ENCODE measurements at places on chromosomes 13 and 19.
A peak's percentile ranks its signal among the peaks of the same experiment; 100 is the strongest.

DNA sequence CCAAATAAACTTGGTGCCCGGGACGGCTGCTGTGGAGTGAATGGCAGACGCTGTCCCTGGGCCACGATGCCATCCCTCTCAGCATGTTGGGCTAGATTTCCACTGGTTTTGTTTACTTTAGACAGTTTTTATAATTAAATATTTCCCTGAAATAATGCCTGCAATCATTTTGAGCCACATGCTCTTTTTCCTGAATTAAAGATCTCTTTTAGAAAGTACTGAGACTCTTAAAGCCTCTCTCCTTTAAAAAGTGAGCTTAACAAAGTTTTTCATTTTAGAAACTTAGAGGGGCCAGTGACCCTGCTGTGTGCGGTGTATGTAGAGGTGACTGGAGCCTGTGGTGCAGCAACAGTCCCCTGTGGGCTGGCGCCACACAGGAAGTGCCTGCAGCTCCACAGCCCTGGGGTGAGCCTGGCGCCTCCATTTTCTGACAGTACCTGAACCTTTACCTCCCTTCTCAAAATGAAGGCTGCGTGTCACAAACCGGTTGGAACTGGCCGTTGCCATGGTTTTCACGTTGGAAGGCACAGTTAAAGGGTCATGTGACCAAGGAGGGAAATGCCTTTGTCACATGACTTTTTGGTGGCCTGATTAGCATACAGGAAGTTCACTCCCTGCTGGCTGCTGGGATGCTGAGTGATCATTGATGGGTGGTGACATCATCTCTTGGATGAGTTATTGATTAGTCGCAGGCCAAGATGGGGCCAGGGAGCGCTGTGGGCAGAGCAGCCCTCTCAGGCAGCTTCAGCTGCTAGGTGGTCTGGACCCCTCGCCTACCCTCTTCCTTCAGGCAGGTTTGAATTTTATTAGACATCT lies 26.3 kb downstream of the TSSK6 start:
- peak; percentile 93 for DNase-seq

- DNase-seq = peak; percentile 7
Observed at GRCh38 chr13:67238277-67238859, 8.2 kb upstream of the PCDH9 start.

- DNase-seq = no peak
Observed at GRCh38 chr13:44404261-44405132, 30.9 kb downstream of the SERP2 start.

DNA sequence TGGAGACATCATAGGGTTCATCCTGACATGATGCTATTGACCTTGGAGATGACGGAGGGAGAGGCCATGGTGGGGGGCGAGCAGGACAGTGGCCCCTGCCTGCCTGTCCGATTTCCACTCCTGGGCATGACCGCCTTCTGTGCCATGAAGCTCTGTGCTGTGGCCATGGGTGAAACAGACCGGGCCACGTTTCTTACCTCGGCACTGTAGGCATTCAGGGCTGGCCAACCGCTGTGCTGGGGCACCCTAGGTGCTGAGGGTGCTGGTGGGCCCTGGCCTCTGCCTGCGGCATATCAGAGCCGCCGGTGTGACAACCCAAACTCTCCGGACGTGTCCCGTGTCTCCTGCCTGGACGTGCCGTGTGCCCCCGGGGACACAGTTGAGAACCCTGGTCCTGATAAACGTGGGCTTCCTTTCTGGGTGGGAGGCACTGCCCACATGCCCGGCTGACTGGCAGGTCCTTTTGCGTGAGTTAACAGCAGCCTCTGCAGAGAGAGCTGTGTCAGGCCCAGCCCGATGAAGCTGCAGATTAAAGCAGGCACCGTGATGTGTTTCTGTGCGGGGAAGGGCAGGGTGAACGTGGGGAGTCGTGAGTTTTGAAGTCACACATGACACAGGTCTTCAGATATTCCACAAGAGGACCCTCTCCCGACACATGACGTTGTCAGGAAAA lies 46.5 kb downstream of the TMEM255B start:
- DNase-seq = no peak

GRCh38 chr19:5006201-5006600 lies 37.3 kb downstream of the KDM4B start:
- DNase-seq = no peak

DNA sequence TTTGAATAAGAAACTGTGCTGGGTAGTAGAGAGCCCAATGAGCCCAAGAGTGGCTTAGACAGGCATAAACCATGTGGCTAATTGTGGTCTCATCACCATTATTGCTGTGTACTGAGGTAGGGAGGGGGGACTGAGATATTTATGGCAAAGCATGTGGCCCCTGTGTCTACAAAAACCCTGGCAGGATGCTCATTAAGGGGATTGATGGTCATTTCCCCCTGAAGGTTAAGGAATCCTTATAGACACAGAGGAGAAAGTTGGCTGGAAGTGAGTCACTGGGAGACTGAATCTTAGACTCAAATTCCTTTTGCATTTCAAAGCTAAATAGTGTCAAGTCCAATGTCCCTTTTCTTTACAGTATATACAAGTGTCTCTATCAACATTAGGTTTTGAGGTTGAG lies 9.8 kb upstream of the DACT3 start:
- DNase-seq = no peak

DNA sequence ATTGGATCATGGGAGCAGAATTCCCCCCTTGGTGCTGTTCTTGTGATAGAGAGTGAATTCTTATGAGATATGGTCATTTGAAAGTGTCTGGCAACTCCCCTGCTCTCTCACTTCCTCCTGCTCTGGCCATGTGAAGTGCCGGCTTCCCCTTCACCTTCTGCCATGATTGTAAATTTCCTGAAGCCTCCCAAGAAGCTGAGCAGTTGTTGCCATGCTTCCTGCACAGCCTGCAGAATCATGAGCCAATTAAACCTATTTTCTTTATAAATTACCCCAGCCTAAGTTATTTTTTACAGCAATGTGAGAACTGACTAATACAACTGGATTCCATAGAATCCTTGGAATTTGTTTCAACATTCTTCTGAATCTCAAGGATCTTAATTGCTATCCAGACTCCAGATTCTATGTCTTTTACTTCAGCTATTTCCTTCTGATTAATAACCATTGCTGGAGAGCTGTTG lies 328.1 kb downstream of the SLITRK5 start:
- DNase-seq = no peak

GRCh38 chr13:99258210-99258860 lies at the start of gene GPR18:
TSS of gene GPR18 (minus strand) at chr13:99258379. CDS start at chr13:99255872, 2,507 bp downstream.
- DNase-seq = no peak

DNA sequence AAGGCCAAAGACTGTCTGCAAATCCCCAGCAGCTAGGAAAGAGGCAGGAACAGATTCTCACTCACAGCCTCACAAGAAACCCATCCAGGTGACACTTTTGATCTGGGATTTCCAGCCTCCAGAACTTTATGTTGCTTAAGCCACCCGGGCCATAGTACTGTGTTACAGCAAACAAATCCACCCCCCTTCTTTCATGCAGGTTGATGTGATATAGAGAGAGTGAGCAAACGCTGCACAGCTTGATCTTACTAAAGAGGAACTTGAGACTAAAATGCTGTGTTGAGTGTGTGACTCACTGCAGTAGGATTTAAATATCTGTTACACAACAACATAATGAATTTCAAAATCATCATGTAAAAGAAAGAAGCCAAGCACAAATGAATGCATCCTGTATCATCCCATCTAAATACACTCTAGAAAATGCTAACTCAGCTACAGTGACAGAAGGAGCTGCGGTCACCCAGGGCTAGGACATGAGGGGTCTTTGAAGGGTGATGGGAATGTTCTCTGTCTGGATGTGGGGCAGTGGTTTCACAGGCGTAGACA lies 32.2 kb downstream of the RCBTB2 start:
- DNase-seq = no peak

DNA sequence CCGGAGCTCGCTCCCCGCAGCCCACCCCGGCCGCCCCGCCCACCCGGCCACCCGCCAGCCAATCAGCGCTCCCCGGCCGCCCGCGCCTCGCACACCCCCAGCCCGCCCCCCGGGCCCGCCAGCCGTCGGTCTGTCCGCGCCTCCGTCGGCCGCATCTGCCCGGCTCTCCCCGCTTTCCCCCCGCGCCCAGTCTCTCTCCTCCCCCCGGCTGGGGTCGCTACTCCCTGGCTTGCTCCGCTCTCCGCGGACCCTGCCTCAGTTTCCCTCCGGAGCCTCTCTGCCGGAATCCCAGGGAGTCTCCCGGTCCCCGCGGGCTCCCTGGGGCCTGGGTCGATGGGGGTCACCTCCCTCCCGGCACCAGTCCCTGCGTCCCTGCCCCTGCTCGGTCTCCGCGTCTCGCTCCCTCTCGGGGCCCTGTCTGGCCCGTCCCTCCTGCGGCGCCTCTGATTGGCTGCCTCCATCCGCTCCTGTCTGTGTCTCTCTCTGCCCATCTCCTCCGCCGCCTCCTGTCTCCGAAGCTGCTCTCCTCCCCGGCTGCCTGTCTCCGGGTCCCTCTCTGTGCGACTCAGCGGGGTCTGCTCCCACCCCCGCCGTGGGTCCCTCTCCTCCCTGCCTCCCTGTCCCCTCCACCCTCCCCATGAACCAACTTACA lies 484 bp downstream of the IL11 start:
- peak; percentile 66 for DNase-seq

DNA sequence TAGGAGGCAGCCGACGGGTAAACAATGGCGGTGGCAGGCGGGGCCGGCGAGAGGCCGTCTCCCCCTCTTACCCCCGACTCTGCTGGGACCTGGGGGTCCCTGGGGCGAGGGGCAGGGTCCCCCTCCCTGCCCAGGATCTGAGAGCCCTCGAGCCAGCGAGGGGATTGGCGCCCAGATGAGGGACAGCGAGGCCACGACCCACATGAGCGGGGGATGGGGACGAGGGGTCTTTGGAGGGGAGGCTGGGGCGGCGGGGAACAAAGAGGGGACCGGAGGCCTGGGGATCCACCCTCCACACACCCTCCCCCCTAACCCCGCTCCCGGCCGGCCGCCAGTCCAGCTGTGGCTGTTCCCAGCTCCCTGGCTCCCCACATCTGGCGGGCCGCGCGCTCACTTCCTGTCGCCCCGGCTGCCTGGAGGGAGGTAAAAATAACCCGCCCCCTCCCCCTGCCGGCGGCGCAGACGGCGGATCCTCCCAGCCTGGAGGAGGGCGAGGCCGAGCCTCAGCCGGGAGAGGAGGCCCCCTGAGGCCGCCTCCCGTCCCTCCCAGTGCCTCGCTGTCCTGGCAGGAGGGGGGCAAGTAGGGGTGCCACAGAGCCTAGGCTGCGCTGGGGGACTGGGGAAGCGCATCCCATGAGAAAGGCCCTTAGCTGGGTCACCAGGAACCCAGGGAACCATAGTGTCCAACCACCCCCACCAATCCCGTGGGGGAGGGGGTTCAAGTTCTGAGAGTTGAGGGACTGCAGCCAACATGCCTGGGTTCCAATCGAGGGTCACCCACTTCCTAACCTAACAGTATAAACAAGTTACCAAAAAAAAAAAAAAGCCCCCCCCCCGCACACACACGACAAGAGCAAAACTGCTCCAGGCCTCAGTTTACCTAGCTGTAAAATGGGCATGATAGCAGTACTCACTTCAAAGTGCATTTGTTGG lies 29.3 kb upstream of the NANOS3 start:
- peak; percentile 78 for DNase-seq

- DNase-seq = no peak
Observed at GRCh38 chr13:102117175-102117831, 284.5 kb downstream of the FGF14 start.

DNA sequence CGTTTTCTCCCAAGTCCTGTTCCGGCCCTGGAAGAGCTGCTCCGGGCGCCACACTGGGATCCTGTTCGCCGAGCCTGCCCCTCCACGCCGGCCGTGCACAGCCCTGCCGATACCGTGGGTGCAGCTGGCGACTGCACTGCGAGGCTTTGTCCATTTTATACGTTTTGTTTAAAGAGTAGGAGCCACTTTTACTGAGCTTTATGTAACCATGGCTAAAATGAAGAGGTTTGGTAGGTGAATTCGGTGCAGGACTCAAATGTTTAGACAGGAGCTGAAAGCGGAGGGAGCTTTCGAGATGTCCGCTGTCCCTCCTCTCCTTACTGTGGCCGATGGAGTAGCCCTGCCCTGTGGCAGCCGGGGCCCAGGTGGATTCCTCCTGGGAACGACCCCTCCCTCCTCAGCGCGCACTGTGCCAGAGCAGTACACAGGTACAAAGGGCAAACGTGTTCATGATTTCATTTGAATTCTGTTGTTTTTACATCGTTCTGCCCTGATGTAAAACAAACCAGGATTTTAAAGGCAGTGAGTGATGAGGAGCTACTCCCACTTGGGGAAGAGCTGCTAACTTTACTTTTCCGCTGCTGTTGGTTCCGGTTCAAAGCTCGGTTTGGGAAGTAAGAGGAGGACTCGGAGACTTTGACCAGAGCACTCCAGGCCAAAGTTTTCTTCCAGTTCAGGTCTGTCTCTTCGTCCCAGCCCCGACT lies 1.7 kb downstream of the COL4A2 start:
- DNase-seq = peak; percentile 76

DNA sequence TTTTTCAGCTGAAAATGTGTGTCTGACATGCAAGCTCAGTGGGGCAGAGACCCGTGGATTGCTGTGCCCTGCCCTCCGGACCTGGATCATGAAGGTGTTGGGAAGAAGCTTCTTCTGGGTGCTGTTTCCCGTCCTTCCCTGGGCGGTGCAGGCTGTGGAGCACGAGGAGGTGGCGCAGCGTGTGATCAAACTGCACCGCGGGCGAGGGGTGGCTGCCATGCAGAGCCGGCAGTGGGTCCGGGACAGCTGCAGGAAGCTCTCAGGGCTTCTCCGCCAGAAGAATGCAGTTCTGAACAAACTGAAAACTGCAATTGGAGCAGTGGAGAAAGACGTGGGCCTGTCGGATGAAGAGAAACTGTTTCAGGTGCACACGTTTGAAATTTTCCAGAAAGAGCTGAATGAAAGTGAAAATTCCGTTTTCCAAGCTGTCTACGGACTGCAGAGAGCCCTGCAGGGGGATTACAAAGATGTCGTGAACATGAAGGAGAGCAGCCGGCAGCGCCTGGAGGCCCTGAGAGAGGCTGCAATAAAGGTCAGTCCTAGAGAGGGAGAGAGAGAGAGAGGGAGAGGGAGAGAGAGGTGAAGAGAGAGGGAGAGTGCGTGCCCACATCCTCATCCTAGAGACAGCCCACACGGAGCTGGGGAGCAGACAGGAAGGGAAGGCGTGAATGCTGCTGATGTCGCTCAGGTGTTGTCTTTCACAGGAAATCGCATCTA lies 5.1 kb upstream of the DCUN1D2 start:
- DNase-seq = no peak

GRCh38 chr13:92537471-92537870 lies 689.1 kb upstream of the GPC6 start:
- DNase-seq = no peak

DNA sequence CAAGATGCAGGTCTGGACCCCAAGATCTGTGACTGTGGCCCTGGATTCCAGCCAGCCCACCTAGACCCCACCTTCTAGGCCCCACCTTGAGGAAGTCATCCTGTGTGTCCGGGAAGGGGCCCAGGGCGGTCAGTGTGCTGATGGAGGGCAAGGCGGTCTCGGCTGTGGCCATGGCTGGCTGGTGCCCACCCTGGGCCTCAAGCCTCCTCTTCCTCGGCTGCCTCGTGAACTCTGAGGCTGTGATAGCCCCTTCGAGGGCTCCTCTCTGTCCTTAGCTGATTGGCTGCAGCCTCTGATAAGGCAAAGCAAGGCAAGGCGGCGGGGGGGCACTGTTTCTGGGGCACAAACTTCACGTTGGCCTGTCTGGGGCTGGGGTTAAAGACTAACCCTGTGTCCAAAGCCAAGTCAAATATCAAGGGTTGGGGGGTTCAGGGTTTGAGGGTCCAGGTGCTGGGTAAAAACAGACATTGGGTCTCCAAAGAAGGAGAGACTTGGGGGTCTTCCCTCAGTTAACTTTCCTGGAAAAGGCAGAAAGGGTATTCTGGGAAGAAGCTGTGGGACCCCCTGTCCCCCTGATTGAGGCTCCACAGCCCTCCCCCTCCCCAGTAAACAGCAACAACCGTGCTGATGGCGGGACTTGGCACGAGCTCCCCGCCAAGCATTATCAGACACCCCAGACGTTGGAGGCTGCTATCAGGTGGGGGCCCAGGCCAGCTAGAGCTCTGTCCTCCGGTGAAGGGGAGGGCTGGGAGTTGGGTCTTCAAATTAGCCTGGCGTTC lies at the start of gene KLF1:
TSS of gene KLF1 (minus strand) at position 233 of the 779 bp plus-strand sequence. CDS start at position 172, 61 bp downstream.
- DNase-seq = no peak

All from NCI-H1105 treated with DMSO at 0.1 percent for 48 hours (cell line).